ENCODE measurements at places on chromosomes 7 and 10. TPM values are rescaled to one million over a fixed set of nuclear protein-coding genes. Genes with fewer than 3 reads are reported as not detected.

FXYD4 gene
- total RNA-seq, result not detected

GRCh38 chr7:134452419-134452838 is 6.5 kb downstream of the AKR1B1 start:
- peaks cover 33% of the 10 kb centered on the region for H3K4me1 ChIP-seq
- no peak for DNase-seq

DNA sequence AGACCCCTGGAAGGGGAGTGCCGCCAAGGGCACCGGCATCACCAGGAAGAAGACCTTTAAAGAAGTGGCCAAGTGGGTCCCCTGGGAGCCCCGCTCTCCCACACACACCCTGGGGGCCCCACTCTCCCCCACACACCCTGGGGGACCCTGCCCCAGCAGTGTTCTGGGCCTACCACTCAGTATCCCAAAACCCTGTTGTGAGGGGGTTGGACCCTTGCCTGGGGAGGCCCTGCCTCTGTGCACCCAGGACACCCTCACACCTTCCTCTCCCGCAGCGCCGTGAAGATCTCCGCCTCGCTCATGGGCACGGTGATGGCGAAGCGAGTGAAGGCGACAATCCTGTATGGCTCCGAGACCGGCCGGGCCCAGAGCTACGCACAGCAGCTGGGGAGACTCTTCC is 10.7 kb downstream of the NOS3 start:
- peaks cover 29% of the 10 kb centered on the region for H3K4me1 ChIP-seq
- no peaks in the 10 kb centered on the region for H3K36me3 ChIP-seq
- H3K27me3 ChIP-seq, result no peaks in the 10 kb centered on the region
- no peak overlapping the region for H3K4me3 ChIP-seq
- no peak overlapping the region for H3K27ac ChIP-seq

DNA sequence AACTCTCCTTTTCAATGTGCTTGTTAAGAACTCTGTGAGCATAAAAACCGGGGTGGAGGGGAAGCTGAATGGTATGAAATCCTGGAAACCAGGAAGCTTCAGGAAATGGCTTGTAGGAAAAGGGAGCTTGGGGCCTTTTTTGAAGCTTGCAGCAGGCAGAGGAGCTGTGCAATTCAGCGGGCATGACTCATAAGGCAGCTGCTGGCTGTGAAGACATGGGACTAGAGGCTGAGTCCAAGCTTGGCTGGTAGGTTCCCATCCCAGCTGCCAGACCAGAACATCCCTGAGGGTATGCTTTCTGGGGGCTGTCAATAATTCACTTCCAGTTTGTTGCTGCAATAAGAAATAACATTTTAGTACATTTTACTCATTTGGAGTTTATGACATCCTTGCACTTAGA is 36.8 kb upstream of the CDC14C start:
- no peak overlapping the region for H3K27ac ChIP-seq
- H3K36me3 ChIP-seq, result no peaks in the 10 kb centered on the region
- H3K27me3 ChIP-seq, result no peaks in the 10 kb centered on the region
- H3K4me3 ChIP-seq, result no peak overlapping the region

DNA sequence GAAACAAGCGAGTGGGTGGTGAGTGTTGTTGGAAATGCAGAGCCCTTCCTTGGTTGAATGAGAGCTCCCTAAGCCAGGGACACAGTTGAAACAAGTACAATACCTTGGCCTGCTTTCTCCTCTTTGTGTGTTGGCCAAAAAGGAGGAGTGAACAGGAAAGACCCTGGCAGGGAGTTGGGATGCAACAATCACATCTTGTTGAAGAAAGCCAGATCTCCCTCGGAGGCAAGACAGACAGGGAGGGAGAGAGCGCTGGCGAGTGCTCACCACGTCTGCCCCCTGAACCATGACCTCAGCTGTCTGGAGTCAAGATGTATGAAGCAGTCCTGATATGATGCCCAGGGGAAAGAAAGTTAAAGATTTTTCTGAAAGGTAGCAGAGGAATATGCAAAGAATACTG is 66.8 kb downstream of the ADAM12 start:
- no peak overlapping the region for H3K4me3 ChIP-seq
- no peak for DNase-seq
- no peaks in the 10 kb centered on the region for H3K27me3 ChIP-seq
- H3K36me3 ChIP-seq, result no peaks in the 10 kb centered on the region
- no peaks in the 10 kb centered on the region for H3K4me1 ChIP-seq

GRCh38 chr10:107091126-107091525 is 73.4 kb downstream of the SORCS1 start:
- no peak overlapping the region for H3K4me3 ChIP-seq
- no peaks in the 10 kb centered on the region for H3K4me1 ChIP-seq
- DNase-seq, result no peak
- H3K36me3 ChIP-seq, result no peaks in the 10 kb centered on the region
- no peaks in the 10 kb centered on the region for H3K27me3 ChIP-seq
- no peak overlapping the region for H3K27ac ChIP-seq

DNA sequence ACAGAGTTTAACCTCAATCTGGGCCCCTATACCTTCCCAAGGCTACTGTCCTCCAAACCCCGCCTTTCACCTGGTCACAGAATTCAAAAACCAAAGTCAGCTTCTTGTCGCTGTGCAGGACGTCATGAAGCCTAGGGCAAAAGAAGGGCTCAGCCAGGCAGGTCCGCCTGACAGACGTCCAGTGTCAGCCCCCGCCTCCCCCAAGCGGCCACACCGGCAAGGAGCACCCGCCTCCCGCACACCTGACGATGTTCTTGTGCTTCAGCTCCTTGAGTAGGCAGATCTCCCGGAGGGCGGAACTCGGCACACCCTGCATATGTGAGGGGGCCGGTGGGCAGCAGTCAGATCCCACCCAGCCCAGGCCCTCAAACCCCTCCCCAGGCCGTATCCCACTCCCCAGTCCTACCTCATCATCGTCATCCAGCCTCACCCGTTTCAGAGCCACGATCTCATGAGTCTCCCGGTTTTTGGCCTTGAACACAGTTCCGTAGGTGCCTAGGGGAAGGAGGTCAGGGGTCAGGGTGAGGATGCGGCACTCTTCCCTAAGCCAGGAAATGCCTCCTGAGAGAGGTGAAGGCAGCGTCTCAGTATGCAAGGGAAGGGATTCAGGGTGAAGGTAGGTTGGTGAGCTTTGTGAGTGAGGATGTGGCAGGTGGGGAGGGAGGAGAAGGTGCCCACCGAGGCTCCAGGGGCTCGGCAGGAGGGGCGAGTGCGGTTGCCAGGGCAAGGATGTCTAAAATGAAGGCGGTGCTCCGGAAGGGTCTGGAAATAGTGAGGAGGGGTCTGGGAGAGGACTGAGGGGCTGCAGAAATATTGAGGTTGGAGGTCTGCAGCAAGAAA is 811 bp downstream of the CDK5 start:
- H3K4me3 ChIP-seq, result peak overlapping the region; percentile 95
- H3K27ac ChIP-seq, result no peak overlapping the region
- H3K4me1 ChIP-seq, result peaks cover 36% of the 10 kb centered on the region
- no peaks in the 10 kb centered on the region for H3K27me3 ChIP-seq
- DNase-seq, result no peak
- no peaks in the 10 kb centered on the region for H3K36me3 ChIP-seq

All from activated CD8-positive, alpha-beta T cell treated with anti-CD3 and anti-CD28 coated beads for 36 hours (primary cell).